ENCODE measurements at places on chromosomes 7 and 10. TPM values are rescaled to one million over a fixed set of nuclear protein-coding genes. Genes with fewer than 3 reads are reported as not detected.

DNA sequence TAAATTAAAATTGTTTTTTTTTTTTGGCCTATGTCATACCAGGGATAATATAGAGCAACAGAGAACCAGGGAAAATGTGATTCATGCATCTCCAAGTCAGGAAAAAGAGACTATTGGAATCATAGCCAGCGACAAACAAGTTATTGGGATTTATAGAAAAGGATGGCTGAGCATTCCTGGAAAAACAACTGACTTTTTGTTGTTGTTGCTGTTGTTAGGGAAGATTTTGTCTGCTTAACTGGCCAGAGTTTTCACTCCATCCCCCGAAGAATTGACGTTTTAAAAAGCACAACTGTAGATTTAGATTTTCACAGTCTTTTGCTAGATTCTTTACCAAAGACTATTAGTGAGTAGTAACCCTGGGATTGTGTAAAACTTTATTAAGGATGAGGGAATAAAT lies 112.4 kb downstream of the TBXAS1 start:
- no peak for DNase-seq

Gene SLC16A9
- 11.7 TPM for total RNA-seq

DNA sequence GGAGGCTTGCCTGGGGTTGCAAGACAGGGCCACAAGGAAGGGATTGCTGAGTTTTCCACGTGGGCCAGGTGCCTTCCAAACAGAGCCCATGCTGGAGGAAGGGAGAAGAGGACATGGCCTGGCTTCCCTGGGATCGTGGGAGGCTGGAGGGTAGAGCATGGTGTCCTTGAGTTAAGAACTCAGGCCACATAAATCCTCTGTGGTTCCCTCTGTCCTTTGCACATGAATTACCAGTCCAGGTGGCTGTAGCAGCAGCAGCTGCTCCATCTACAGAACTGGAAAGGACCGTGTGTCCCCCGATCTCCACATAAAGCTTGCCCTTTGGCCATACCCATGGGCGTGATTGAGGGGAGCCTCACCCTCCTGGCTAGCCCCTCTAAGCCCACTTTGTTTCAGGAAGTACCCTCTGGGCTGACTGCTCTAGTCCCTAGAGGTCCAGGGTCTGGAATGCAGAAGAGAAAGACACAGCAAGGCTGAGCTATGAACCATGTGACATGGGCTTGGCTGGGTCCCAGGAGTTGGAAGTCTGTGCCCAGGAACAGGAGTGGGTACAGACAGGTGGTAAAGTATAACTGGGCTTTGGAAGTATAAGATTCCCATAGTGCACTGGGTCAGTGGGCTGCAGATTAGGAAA lies 84.9 kb downstream of the C10orf105 start:
- no peak for DNase-seq

GRCh38 chr7:11625669-11626068 lies 206.3 kb downstream of the THSD7A start:
- DNase-seq = no peak
